ENCODE measurements at places on chromosomes 1 and 21.

- DNase-seq = no peak
Measured at GRCh38 chr1:176893625-176894352, 270.7 kb downstream of the ASTN1 start.

DNA sequence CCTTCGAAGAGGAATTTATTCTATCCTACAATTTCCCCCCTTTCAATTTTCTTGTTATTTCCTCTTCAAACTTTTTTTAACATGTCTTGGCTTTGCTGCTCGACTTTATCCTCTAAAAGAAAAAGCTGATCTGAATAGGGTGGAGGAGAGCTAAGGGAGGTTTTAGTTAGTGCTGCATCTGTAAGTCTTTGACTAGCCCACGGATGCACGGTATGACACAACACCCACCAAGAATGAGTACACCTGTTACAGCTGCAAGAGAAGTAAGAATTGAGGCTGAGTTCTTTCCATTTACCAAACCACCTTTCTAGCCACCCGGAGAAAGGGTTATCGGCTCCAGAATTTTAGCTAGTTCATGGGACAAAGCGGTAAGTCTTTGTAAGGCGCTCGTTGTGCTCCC lies 23.8 kb downstream of the SCCPDH start:
- DNase-seq = no peak

- no peak for DNase-seq
Measured at GRCh38 chr1:36847761-36848160, 186.6 kb downstream of the GRIK3 start.

GRCh38 chr1:230101556-230101955 lies 34.5 kb downstream of the GALNT2 start:
- DNase-seq = no peak

- DNase-seq = no peak
Measured at GRCh38 chr1:192284927-192285326, 31.9 kb upstream of the RGS21 start.

DNA sequence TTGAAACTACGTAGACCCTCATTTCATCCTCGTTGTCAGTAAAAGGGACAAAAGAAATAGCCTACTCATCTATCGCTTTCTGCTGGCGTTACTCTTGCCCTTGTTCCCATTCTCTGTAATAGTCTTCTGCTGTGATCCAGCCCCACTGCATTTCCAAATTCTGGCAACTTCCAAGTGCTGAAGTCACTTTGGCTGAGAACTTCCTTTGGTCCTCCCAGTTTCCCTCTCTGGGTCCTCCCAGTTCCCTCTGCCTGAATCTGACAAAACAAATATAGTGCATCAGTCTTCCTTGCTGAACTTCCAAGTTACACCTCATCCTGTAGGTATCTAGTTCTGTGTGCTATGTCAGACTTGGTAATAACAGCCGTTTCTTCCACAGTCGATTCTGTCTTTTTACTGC lies 47.0 kb upstream of the PLA2G4A start:
- DNase-seq = no peak
